Cerebellum (tissue), 4 donors: ENCODE measurements at places on chromosomes 7 and 10. TPM values are rescaled to one million over a fixed set of nuclear protein-coding genes. Genes with fewer than 3 reads are reported as not detected.

Gene XPNPEP1
- total RNA-seq: 61.5 TPM

Gene PLXNA4
- 20.4 TPM for total RNA-seq

Gene AKR1C2
- total RNA-seq: 12.5 TPM

Gene ELFN1
- 6.5 TPM for total RNA-seq

Gene CHST3
- 22.0 TPM for total RNA-seq

Gene TRIL
- total RNA-seq: 24.3 TPM

Gene MRLN
- total RNA-seq: 12.2 TPM

Gene R3HCC1L
- total RNA-seq: 14.7 TPM

Gene NODAL
- 1.00 TPM for total RNA-seq

Gene COL1A2
- total RNA-seq: 233 TPM

Gene PTPN20
- total RNA-seq: 16.4 TPM

Gene GIMAP4
- total RNA-seq: 6.4 TPM

Gene IFIT5
- 35.0 TPM for total RNA-seq

Gene HOXA9
- total RNA-seq: not detected

Gene PVRIG
- total RNA-seq: not detected

Gene ENO4
- 1.3 TPM for total RNA-seq

Gene SVOPL
- 1.00 TPM for total RNA-seq

Gene SUFU
- total RNA-seq: 6.0 TPM

Gene OR2A42
- total RNA-seq: 0.45 TPM

Gene VSTM4
- total RNA-seq: 10.4 TPM

Gene ITIH5
- 19.4 TPM for total RNA-seq

Gene ANKRD30A
- not detected for total RNA-seq

Gene SLC18A3
- 3.4 TPM for total RNA-seq

Gene WDR86
- 33.8 TPM for total RNA-seq

Gene C10orf62
- 0.73 TPM for total RNA-seq

Gene EPO
- total RNA-seq: not detected

Gene LIMK1
- 15.2 TPM for total RNA-seq

Gene PITX3
- total RNA-seq: not detected

Gene EBLN1
- not detected for total RNA-seq

Gene NEURL1
- total RNA-seq: 16.8 TPM

Gene OIT3
- total RNA-seq: 1.4 TPM

Gene FERD3L
- not detected for total RNA-seq

Gene LIPK
- total RNA-seq: not detected

Gene PAPOLB
- 3.9 TPM for total RNA-seq

Gene THNSL1
- 11.4 TPM for total RNA-seq

Gene PFKFB3
- 27.0 TPM for total RNA-seq

Gene MYO1G
- total RNA-seq: 0.54 TPM

Gene SLC13A4
- total RNA-seq: 2.4 TPM

Gene IGFBP1
- total RNA-seq: 0.54 TPM

Gene PWWP2B
- total RNA-seq: 4.7 TPM

Gene RNF133
- total RNA-seq: 7.3 TPM

Gene MRPL32
- 29.6 TPM for total RNA-seq

Gene PDIA4
- 57.5 TPM for total RNA-seq

Gene SYT15
- 1.8 TPM for total RNA-seq

Gene H2BK1
- total RNA-seq: not detected

Gene HHEX
- total RNA-seq: 2.1 TPM

Gene PDE1C
- total RNA-seq: 122 TPM

Gene ELN
- 27.0 TPM for total RNA-seq

Gene CHST15
- 36.7 TPM for total RNA-seq

Gene CAV2
- total RNA-seq: 11.5 TPM

Gene KRIT1
- total RNA-seq: 80.9 TPM

Gene RPEL1
- not detected for total RNA-seq

Gene DOCK4
- total RNA-seq: 99.4 TPM

Gene ACTR3C
- total RNA-seq: 8.3 TPM

Gene KCNMA1
- total RNA-seq: 109 TPM

Gene CELF2
- total RNA-seq: 122 TPM

Gene HGF
- 1.7 TPM for total RNA-seq

Gene CDC14C
- total RNA-seq: not detected

Gene AKR1D1
- not detected for total RNA-seq

Gene GLCCI1
- total RNA-seq: 51.2 TPM
